ENCODE measurements at places on chromosomes 12 and 14.

DNA sequence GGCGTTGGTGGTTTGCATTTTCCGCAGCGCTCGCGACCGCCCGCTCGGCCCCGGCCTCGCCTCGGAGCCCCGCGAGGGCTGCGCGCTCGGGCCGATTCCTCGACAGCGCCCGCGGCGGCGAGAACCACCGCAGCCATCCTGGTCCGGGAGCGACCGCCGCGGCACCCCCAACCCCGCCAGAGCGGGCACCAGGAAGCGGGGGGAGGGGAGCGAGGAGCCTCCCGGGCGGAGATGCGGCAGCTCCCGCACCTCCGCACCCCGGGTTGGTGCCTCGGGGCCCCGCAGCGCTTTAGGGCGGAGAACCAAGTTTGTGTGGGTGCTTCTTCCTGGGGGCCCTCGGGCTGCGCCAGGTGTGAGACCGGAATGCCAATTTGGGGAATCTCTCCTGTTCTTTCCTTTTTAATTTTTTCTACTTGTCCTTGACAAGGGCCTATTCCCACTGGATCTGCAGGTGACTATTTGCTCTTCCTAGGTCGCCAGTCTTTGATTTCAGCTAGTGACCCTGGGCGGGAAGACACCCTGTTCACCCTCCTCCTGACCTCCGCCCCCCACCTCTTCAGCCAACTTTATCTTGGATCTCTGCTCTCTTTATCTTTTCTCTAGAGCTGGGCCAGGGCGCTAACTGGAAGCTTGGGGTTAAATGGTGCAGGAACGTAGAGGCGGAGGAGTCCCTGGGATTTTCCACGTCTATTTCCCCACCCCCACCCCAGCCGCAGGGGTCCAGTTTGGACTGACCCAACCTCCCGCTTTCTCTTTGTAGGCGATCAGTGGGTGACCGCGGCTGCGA lies at the start of gene SOCS2:
SOCS2 (plus strand) TSS at position 751 of the 787 bp plus-strand sequence. CDS start 223 bp downstream, outside the sequence.
- DNase-seq, result no peak

- no peak for DNase-seq
Observed at GRCh38 chr14:92877757-92878431, 45.1 kb upstream of the CHGA start.

DNA sequence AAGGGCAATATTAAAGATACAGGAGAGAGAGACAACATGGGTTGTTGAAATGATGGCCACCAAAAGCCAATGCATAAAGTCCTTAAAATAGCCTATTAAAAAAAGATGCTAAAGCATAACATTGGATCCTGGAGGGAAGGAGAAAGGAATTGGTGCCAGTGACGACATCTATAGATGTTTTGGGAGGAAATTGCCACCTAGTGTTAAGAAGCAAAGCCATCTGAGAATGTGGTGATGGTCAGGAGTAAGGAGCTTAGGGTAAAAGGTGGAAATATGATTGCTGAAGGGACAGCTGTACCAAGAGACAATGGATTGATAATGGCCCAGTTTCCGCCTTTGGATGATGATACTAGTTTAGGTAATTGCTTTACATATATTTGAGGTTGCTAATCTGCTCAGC lies 85.1 kb downstream of the TMEM30B start:
- DNase-seq, result no peak

DNA sequence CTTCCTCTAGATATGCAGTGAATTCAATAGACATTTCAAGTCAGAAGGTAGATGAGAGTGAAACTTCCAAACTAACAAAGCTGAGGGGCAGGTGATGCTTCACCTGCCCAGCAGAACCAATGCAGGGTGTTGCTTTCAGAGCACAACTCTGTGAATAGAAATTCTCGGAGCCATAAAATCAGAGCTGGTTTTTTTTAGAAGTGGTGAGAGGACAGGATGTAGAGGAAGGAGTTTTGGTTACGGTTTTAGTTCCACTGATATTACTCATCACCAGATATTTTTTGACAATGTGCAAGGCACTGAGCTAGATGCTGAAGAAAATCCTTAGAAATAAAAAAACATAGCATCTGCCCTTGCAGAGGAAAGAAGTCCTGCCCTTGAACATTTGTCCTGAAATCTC lies 62.2 kb downstream of the BMP4 start:
- DNase-seq, result no peak

DNA sequence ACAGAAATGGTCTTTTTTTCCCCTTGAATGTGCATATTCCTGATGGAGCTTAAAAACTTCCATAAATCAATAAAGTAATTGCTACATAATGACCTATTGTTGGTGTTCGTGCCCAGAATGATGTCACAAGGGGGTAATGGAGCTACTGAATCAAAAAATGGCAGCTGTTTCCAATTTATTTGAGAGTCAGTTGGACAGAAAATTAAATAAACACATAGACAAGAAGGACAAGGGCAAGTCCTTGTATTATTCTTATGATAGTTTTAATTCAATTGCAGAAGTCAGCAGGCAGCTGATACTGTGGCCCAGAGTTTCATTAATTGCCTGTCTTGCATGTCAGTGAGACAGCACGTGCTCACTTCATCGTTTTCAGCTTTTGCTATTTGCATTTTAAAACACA lies 473.5 kb downstream of the ETNK1 start:
- DNase-seq, result no peak

DNA sequence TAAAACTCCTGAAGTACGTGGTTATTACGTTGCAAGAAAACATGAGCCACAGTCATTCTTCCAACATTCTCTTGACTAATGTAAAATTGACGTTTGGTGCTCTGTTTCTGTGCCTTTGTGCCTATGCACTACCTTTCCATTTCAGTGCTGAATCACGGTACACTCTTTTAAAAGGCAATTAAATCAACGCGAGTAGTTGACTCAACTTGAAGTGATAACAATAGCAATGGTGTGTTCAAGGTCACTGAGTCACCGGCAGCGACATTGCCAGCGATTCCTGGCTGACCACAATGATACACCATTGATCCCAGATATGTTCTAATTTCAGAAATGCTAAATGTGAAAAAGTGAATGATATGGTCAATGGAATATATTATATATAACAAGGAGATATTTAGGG lies 17.8 kb downstream of the AK7 start:
- no peak for DNase-seq

GRCh38 chr12:123055281-123055766 lies 74.8 kb downstream of the ARL6IP4 start:
- no peak for DNase-seq

DNA sequence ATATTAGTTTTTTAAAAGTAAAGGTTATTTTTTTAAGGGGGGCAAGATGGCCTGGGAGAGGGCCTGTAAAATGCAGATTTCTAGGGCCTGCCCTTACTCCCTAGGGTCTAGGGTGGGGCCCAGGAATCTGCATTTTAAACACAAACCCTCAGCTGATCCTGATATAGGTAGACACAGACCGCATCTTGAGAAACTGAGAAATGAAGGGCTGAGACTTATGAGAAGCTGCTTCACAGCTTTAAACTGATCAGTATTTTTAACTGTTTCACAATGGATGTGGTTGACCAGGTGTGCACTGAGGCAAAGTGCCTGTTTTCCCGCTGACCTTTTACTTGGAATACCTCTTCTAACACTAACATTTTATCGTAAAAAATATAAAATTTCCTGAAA lies 84.0 kb downstream of the CCDC88C start:
- no peak for DNase-seq

Measured in stimulated activated CD4-positive, alpha-beta T cell treated with anti-CD3 and anti-CD28 coated beads, Interleukin-1b, Interleukin-23, amount 100 ng/mL, for 1 hour (primary cell).